Osteocyte (in vitro differentiated cells): ENCODE measurements at places on chromosomes 12 and 14. TPM values are rescaled to one million over a fixed set of nuclear protein-coding genes. Genes with fewer than 3 reads are reported as not detected.
A peak's percentile ranks its signal among the peaks of the same experiment; 100 is the strongest.

Gene ACSM4
- not detected in 2 replicates for total RNA-seq

Gene EFS
- 30.5 and 31.9 TPM in 2 replicates for total RNA-seq

Gene SIX6
- total RNA-seq, result not detected in 2 replicates

Gene PCED1B
- total RNA-seq, result 1.6 and 2.5 TPM in 2 replicates

Gene DNAH10
- 0.16 and 0.29 TPM in 2 replicates for total RNA-seq

Gene HOXC4
- not detected in 2 replicates for total RNA-seq

Gene ESPL1
- 7.6 and 8.6 TPM in 2 replicates for total RNA-seq

DNA sequence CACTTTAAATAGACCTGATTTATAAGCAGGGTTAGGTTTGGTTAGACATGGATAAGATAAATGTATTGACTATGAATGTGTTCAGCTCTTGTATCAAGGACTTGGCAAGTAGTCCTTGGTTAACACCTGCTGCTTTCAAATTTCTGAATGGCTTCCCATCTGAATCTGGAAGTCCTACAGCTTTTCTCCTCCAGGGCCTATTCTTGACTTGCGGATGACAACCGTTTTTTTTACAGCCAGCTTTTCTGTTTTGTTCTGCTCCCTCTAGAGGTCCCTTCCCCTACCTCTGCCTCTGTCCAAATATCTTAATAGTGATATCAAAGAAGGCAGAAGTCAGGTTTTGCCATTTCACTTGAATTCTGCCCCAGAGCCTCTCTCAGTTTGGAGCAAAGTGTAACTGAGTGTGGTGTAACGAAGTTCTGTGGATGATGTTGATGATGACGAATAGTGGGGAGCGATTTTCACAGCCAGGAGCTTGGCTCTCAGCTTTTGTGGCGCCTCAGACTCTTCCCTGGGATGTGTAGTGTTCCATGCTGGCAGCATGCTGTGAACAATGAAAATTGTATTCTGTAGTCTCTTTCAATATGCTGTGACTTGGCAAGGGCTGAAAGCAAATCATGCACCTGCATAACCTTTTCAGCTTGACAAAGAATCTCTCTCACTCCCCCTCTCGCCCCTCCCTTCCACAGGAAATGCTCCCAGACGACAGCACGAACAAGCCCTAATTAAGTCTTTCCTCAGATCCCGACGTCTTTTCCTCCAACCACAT is 5.0 kb upstream of the SLC4A8 start:
- no peaks in the 10 kb centered on the region for H3K36me3 ChIP-seq
- H3K27ac ChIP-seq, result no peak overlapping the region
- no peak overlapping the region for H3K4me3 ChIP-seq
- peaks cover 7% of the 10 kb centered on the region for H3K27me3 ChIP-seq
- no peak for DNase-seq
- H3K4me1 ChIP-seq, result peaks cover 3% of the 10 kb centered on the region

DNA sequence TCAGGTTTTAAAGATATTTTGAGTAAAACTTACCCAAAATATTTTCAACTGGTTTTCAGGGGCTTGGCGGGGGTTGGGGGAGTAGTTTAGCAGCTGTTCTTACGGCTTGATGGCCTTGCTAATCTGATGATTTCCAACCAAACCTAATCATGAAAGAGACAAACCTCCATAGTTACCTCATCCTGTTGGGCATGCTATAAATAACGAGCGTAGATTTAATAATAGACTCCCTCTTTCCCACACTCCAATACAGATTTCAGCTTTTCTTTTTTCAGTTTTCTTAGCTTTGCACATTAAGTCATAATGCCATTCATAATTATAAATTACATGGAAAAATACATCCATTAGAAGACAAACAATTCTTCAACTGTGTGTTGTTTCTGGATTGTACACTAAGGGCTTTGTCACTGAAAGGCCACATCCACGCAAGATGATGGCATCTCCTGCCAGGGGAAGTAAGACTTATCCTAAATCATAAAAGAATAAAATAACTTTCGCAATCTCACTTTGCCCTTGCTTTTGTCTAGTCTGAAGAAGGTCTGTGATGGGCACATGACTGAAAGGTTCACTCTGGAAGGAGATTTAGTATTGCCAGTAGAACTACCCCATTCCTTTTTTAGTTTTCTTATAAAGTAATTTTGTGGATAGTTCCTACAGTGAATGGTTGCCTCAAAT is 23.2 kb downstream of the ITPR2 start:
- H3K27ac ChIP-seq, result peak overlapping the region; percentile 80
- DNase-seq, result no peak
- no peaks in the 10 kb centered on the region for H3K27me3 ChIP-seq
- no peaks in the 10 kb centered on the region for H3K36me3 ChIP-seq
- no peak overlapping the region for H3K4me3 ChIP-seq
- H3K4me1 ChIP-seq, result peaks cover 33% of the 10 kb centered on the region

DNA sequence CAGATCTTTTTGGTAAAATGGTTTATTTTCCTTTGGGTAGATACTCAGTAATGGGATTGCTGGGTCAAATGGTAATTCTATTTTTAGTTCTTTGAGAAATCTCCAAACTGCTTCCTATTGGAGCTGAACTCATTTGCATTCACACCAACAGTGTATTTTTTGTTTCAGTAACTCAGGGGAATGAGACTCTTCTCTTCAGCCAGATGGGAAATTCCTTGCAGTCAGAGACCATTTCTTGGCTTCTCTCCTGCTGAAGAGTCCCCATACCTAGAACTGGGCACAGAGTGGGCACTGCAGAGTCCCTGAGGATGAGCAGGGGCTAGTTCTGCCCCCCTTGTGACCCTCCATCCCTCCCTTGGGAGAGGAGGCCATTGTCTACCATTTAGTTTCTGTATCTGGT is 10.8 kb downstream of the SDSL start:
- H3K4me3 ChIP-seq, result no peak overlapping the region
- no peak for DNase-seq
- H3K27me3 ChIP-seq, result no peaks in the 10 kb centered on the region
- no peaks in the 10 kb centered on the region for H3K36me3 ChIP-seq
- no peak overlapping the region for H3K27ac ChIP-seq
- no peaks in the 10 kb centered on the region for H3K4me1 ChIP-seq

- H3K27ac ChIP-seq, result no peak overlapping the region
- H3K4me1 ChIP-seq, result peaks cover 8% of the 10 kb centered on the region
- H3K36me3 ChIP-seq, result no peaks in the 10 kb centered on the region
- no peak overlapping the region for H3K4me3 ChIP-seq
- H3K27me3 ChIP-seq, result no peaks in the 10 kb centered on the region
- no peak for DNase-seq
Observed at GRCh38 chr12:12081836-12082497, 11.2 kb downstream of the BCL2L14 start.

DNA sequence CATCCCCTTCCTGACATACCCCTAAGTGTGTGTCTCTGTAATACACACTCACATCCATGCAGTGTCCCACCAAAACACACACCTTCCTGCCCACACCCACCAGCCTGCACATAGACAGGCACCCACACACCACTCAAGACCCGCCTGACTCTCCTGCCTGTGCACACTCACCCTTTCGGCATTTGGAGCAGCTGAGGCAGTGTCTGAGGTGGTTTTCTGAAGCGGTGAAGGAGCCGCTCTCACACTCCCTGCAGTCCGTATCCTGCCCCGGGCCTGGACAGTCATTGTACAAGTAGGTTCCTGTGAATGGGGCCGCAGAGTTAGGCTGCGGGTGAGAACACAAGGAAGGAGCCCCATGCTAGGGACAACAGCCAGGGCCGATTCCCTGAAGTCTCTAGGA is 8.3 kb downstream of the TNFRSF1A start:
- no peaks in the 10 kb centered on the region for H3K27me3 ChIP-seq
- peaks cover 27% of the 10 kb centered on the region for H3K36me3 ChIP-seq

- no peaks in the 10 kb centered on the region for H3K36me3 ChIP-seq
- DNase-seq, result no peak
- no peaks in the 10 kb centered on the region for H3K27me3 ChIP-seq
- no peaks in the 10 kb centered on the region for H3K4me1 ChIP-seq
- H3K4me3 ChIP-seq, result no peak overlapping the region
Observed at GRCh38 chr12:9163392-9163791, 44.8 kb downstream of the PZP start.

DNA sequence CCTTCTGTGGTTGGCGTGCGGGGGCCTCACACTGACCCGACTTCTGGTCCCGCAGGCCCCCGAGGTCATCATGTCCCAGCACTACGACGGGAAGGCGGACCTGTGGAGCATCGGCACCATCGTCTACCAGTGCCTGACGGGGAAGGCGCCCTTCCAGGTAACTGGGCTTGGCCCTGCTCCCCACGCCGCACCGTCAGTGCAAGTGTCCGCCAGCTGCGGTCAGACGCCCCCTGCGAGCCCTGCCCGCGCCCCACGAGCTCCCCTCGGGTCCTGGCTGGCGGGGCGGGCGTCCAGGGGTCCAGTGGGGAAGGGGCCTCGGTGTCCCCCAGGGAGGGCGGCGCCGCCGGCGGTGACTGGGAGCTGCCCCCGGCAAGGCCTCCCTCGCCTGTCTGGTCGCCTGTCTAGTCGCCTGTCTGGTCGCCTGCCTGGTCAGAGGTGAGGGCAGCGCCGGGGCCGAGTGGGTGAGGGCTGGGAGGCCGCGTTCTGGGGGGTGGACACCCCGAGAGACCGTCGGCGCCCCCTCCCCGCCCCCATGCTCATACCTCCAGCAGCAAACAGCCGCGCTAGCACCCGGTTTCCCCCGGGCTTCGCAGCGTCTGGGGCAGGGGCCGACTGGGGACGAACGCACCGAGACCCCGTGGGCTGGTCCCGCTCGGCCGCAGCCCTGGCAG is 14.8 kb downstream of the ULK1 start:
- no peaks in the 10 kb centered on the region for H3K27me3 ChIP-seq
- no peak overlapping the region for H3K27ac ChIP-seq
- no peak overlapping the region for H3K4me3 ChIP-seq
- H3K36me3 ChIP-seq, result peaks cover 6% of the 10 kb centered on the region
- peaks cover 19% of the 10 kb centered on the region for H3K4me1 ChIP-seq

DNA sequence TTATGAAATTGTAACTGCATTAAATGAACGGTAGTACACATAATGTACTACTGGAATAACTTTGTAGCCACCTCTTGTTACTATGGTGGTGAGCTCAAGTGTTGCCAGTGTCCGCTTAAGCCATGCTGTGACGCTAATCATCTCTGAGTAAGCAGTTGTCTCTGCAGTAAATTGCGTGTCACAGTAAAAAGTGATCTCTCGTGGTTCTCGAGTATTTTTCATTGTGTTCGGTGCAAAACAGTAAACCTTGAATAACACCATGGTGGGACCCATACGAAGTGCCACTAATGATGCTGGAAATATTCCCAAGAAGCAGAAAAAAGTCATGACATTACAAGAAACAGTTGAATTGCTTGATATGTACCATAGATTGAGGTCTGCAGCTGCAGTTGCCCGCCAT is 524.8 kb downstream of the SOX5 start:
- no peaks in the 10 kb centered on the region for H3K4me1 ChIP-seq
- H3K4me3 ChIP-seq, result no peak overlapping the region
- no peak for DNase-seq
- H3K27ac ChIP-seq, result no peak overlapping the region
- no peaks in the 10 kb centered on the region for H3K36me3 ChIP-seq
- H3K27me3 ChIP-seq, result no peaks in the 10 kb centered on the region

- DNase-seq, result no peak
- no peaks in the 10 kb centered on the region for H3K27me3 ChIP-seq
- peaks cover 14% of the 10 kb centered on the region for H3K4me1 ChIP-seq
- no peak overlapping the region for H3K4me3 ChIP-seq
- no peak overlapping the region for H3K27ac ChIP-seq
Observed at GRCh38 chr14:100844082-100844408, 18.1 kb downstream of the MEG3 start.

DNA sequence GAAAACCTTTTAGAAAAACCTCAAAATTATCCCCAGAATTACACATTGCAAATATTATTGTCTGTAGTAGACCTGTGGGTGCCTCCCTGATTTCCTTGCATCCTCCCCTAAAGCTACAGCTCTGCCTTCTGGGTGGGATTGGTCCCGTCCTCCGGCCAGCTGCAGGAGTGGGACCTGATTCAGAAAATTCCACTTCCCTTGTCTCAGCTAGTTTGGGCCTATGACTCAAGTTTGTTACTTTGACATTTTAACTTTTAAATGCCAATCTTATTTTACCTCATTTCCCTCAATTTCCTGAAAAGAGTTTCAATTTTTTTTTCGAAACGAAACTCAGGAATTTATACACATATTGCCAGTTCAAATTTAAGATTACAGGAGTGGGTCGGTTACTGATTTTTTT is 13.2 kb upstream of the SLC41A2 start:
- H3K27ac ChIP-seq, result no peak overlapping the region
- H3K27me3 ChIP-seq, result no peaks in the 10 kb centered on the region
- H3K36me3 ChIP-seq, result peaks cover under 1% of the 10 kb centered on the region

GRCh38 chr14:75559451-75560222 is 18.8 kb upstream of the FLVCR2 start:
- H3K36me3 ChIP-seq, result no peaks in the 10 kb centered on the region
- DNase-seq, result no peak
- peaks cover 41% of the 10 kb centered on the region for H3K27me3 ChIP-seq
- no peak overlapping the region for H3K4me3 ChIP-seq
- H3K4me1 ChIP-seq, result no peaks in the 10 kb centered on the region

GRCh38 chr14:74495356-74495755 is 1.8 kb downstream of the ISCA2 start:
- peaks cover 36% of the 10 kb centered on the region for H3K4me1 ChIP-seq
- DNase-seq, result no peak
- H3K27me3 ChIP-seq, result no peaks in the 10 kb centered on the region
- peaks cover 13% of the 10 kb centered on the region for H3K36me3 ChIP-seq
- H3K4me3 ChIP-seq, result peak overlapping the region; percentile 90
- H3K27ac ChIP-seq, result peak overlapping the region; percentile 29

- H3K27ac ChIP-seq, result no peak overlapping the region
- no peaks in the 10 kb centered on the region for H3K36me3 ChIP-seq
- H3K4me1 ChIP-seq, result peaks cover 9% of the 10 kb centered on the region
- H3K27me3 ChIP-seq, result peaks cover 24% of the 10 kb centered on the region
- H3K4me3 ChIP-seq, result no peak overlapping the region
- peak; percentile 65 for DNase-seq
Observed at GRCh38 chr12:52312086-52312485, 9.1 kb downstream of the KRT83 start.

- DNase-seq, result no peak
- peaks cover 7% of the 10 kb centered on the region for H3K4me1 ChIP-seq
- no peak overlapping the region for H3K27ac ChIP-seq
- H3K4me3 ChIP-seq, result no peak overlapping the region
- peaks cover 10% of the 10 kb centered on the region for H3K36me3 ChIP-seq
Observed at GRCh38 chr14:92717571-92718042, 30.8 kb downstream of the LGMN start.
